Lung (tissue), 17 donors: ENCODE measurements at places on chromosomes 7 and 10. TPM values are rescaled to one million over a fixed set of nuclear protein-coding genes. Genes with fewer than 3 reads are reported as not detected.

Gene SPDYE5
- polyA plus RNA-seq, result 0.06 TPM

Gene FAM200A
- polyA plus RNA-seq, result 5.4 TPM

Gene GPR141
- polyA plus RNA-seq, result 0.39 TPM

Gene ZPBP
- 0.03 TPM for polyA plus RNA-seq

Gene CREB5
- 2.7 TPM for polyA plus RNA-seq

Gene MOGAT3
- polyA plus RNA-seq, result not detected

Gene ANXA8L1
- 23.9 TPM for polyA plus RNA-seq

Gene CACNB2
- 0.90 TPM for polyA plus RNA-seq

Gene AKR1D1
- not detected for polyA plus RNA-seq

Gene PDSS1
- 11.4 TPM for polyA plus RNA-seq

Gene CPED1
- polyA plus RNA-seq, result 1.8 TPM

DNA sequence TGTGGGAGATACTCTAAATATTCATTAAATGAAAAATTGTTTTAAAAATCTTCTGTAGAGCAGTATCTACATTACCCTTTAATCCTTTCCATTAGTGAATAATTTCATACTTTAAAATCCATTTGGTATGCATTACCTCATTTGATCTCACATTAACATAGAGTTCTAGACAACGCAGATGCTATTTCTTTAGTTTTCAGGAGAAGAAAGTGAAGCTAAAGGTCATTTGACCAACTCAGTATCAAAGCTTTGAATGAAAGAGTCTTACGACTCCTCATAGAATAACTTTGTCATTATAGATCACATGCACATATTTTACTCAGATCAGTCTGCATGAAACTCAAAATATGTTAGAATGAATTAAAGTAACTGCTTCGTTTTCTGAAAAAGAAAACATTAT, 460.2 kb downstream of the DNAJB9 start:
- DNase-seq, result no peak

GRCh38 chr10:124289851-124290795, 128.6 kb downstream of the OAT start:
- no peak for DNase-seq

DNA sequence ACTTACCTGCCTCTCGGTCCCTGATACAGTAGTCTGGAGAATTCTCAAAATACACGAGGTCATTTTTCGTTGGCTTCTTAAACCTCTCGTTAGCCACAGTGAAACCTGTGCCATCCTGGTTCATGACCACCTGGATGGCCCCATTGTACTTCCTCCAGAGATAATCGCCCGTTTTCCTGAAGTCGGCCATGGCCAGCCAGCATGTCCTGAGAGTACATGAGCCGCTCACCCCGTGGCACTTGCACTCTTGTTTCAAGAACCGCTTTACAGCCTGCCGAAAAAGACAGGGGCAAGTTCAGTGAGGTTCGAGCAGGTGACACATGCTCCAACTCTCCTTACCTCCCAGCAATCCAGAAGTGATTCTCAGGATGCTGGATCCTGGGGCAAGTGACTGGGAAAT, 25.3 kb downstream of the WNT2 start:
- DNase-seq, result no peak

GRCh38 chr10:68900427-68901104, 549 bp upstream of the DDX50 start:
- DNase-seq, result no peak

DNA sequence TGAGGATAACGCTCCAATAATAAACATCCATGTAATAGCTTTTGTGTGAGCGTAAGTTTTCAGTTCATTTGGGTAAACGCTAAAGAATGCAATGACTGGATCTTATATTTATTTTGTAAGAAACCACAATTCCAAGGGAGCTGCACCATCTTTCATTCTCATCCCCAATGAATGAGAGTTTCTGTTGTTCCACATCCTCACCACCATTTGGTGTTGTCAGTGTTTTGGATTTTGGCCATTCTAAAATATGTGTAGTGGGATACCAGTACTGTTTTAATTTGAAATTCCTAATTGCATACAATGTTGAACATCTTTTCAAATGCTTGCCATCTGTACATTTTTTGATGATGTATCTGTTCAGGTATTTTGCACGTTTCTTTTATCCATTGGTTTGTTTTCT, 50.9 kb upstream of the SEMA3D start:
- no peak for DNase-seq

GRCh38 chr10:71964743-71965515, 734 bp downstream of the CHST3 start:
- peak; percentile 65 for DNase-seq

GRCh38 chr7:142263598-142264380, 5.9 kb upstream of the PRSS58 start:
- DNase-seq, result no peak

GRCh38 chr7:37377231-37377630, 71.4 kb downstream of the ELMO1 start:
- DNase-seq, result no peak

DNA sequence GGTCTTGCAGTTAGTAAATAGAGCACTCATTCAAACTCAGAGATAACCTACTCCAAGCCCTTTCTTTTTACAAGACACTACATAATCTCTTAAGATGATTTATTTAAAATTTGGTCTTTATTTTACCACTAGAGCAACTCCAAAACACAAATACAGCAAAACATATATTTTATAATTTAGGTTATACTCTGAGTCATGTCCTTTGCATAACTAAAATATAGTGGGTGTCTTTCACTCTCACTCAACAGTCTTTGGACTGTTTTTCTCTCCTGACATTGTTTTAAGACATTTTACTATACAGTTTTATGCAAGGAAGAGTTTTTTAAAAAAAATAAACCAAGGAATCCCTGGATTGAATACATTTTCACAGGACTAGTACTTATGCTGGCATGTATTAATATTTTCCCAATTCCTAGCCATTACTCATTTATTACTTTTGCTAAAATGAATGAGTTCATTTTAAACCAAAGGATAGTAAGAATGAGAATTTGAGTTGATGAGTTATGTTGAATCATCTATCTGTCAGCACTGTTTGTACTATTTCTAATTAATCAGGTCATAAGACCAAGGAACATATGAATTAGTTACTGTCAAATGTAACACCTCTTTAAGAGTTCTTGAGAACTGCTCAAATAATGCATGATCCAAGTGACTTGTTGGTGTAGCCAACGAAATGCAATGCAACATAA, 303.1 kb upstream of the FZD1 start:
- DNase-seq, result no peak

- no peak for DNase-seq
These were observed 94.9 kb upstream of the KCNIP2 start for GRCh38 chr10:101938305-101939007.

GRCh38 chr7:85021101-85021704, 165.7 kb downstream of the SEMA3D start:
- DNase-seq, result no peak

GRCh38 chr10:88759366-88760101, at the start of gene LIPN:
TSS of gene LIPN (plus strand) at chr10:88760020. CDS start at chr10:88761406, 1,386 bp downstream.
- no peak for DNase-seq

GRCh38 chr10:58674251-58674650, 161.6 kb downstream of the BICC1 start:
- no peak for DNase-seq

DNA sequence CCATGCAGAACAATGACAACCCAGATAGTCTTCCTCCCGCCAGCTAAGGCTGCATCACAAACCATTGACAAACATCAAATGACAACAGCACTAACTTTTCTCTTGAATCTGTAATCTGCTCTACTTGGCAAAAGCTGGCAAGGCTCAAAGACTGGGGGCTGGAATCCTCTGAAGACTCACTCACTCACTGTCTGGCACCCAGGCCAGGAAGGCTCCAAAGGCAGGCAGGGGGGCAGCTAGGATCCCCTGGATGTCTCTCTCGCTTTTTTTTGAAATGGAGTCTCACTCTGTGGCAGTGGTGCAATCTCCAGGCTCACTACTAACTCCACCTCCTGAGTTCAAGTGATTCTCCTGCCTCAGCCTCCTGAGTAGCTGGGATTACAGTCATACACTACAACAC, 159.7 kb upstream of the GPR26 start:
- no peak for DNase-seq

DNA sequence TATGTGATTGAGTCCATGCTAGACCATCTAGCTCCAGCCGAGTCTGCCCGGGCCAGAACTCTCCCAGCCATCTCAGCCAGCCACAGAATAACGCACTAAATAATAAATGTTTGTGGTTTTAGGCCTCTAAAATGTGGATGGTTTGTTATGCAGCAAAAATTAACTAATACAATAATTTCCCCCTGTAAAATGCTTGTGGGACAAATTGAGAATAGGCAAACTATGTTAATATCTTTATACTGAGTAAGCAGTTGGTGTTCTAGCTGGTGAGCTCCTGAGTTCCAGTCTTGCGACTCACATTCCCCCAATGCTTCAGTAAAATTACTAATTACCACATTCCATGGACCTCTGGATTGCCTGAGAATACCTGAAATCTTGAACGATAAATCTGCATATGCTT, 316.8 kb upstream of the NFE2L3 start:
- no peak for DNase-seq

DNA sequence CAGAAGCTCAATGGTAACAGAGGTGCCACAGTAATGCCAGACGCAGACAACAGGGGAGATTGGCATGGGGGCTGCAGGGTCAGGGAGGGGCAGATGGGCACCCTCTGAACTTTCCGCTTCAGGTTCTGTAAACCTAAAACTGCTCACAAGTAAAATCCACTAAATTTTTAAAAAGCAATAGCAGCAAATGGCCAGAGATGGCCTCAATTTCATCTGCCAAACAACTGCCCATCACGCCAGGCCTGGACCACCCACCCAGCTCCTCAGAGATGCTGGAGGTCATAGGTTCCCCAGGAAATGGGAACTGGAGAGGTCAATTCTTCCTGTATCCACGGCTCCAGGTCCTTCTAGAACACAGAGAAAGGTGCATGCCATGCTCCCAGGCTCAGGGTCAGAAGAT, 76.1 kb downstream of the PRKAG2 start:
- no peak for DNase-seq

DNA sequence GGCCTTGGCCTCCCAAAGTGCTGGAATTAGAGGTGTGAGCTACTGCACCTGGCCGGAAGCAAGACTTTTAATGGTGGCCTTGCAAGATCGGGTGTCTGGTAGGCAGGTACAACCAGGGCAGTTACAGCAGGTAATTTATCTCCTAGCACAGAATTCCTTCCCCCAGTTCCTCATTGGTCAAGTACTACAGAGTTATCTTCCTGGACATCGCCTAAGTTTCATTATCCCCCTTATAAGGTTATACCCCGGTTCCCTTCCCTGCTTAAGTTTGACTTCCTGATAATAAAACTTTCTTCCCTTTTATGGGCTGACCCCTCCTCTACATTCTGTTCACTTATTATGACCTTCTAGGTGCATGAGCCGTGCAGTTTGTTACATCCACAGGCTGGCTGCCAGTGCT, 19.0 kb upstream of the CYP3A43 start:
- DNase-seq, result no peak

DNA sequence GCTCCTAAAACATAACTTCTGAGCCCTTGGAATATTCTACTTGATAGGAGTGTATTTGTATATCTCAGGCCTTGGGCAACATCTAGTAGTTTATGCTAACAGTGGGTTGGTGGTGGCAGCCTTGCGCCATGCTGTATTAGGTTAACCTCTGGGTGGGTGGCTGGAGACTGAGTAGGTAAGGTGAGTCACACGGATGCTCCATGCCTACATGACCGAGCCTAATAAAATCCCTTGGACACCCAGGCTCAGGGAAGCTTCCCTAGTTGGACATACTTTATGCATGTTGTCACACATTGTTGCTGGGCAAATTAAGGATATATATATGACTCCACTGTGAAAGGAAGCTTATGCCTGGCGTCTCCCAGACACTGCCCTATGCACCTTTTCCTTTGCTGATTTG, 6.0 kb upstream of the DAGLB start:
- no peak for DNase-seq

DNA sequence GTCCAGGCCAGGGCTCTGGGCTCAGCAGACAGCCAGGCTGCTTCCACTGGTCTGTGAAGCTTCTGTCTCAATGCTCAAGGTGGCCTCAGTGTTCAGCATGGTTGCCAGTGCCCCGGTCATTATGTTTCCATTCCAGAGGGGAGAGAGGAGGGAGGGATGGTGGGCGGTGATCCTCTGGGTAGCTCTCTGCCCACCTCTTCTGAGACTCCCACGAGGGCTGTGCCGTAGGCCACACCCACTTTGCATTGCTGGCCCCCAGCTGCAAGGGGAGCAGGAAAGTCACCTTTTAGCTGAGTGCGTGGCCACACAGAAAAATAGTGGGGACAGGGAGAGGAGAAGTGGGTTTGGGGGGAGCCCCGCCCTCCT, 42.5 kb downstream of the FOXK1 start:
- DNase-seq, result peak; percentile 50

DNA sequence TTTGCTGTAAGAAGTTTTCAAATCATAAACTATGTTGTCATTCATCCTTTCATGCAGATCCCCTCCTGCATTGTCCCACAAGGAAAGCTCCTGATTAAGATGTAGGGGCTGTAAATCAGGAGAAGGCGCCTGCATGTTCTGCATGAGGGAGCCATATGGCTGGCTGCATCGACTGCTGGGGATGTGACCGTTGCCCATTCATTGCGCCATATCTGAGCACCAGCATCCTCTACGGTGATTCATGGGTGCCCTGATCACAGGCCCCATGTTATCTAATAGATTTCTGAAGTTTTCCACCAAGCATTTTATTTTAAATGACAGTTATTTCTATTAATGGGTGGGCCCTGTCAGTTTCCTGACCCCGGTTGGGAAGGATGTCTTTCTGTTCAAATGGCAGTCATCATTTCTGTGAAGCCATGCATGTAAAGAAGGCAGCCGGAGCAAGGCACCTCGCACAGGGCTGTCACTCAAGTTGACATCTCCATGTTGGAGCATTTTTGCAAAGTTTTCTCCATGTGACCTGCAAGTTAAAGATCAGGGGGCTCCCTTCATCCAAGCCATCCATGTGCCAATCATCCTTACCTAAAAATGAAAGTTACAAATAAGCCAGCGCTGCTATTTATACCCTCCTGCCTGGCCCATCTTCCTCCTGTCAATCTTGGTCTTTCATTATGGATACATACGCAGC, 128.8 kb downstream of the TEX36 start:
- no peak for DNase-seq

DNA sequence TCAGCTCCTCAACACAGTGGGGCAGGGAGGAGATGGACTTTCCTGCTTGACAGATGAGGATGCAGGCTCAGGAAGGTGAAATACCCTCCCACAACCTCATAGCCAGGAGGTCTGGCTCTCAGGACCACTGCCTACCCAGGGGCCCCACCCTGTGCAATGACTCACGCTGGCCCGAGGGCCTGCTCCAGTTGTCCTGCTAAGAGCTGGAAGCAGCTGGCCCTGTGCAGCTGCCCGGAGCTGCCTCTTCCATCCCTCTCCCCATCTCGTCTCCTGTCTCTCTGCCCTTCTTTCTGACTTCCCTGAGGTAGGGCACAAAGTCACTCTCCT, 123.9 kb downstream of the ZMIZ1 start:
- DNase-seq, result no peak

DNA sequence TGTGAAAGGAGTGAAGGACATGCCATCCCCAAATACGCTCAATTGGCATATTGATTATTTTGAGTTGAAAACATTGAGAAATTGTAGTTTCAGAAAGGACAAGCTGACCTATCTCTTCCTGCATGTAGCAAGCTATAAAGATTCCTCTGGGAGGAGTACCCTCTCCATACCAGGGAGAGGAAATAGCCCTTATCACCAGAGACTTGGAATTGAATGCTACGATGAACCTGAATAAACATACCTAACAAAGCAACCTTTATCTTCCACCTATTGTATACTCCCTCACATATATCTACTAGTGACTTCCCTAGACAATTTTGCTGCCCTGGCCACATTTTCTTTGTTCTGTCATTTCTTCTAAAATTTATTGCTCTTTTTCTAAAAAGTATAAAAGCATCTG, 150.2 kb upstream of the EEPD1 start:
- DNase-seq, result no peak

GRCh38 chr10:125041856-125042506, 100.1 kb downstream of the ZRANB1 start:
- DNase-seq, result no peak

- DNase-seq, result no peak
These were observed 42.7 kb upstream of the SMIM30 start for GRCh38 chr7:113161050-113161449.
